ENCODE measurements at places on chromosomes 3 and 15.

DNA sequence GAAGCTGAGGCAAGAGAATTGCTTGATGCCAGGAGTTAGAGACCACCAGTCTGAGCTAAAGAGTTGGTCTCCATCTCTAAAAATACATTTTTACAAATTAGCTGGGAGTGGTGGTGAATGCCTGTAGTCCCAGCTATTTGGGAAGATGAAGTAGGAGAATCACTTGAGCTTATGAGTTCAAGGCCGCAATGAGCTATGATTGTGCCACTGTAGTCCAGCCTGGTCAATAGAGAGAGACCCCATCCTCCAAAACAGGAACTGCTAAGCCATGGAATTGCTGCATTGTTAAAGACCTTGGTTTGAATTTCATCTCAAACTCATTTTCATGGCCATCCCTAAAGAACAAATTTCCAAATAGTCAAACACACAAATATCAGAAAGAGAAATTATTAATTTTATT is 113.9 kb upstream of the AGTR1 start:
- DNase-seq, result no peak

DNA sequence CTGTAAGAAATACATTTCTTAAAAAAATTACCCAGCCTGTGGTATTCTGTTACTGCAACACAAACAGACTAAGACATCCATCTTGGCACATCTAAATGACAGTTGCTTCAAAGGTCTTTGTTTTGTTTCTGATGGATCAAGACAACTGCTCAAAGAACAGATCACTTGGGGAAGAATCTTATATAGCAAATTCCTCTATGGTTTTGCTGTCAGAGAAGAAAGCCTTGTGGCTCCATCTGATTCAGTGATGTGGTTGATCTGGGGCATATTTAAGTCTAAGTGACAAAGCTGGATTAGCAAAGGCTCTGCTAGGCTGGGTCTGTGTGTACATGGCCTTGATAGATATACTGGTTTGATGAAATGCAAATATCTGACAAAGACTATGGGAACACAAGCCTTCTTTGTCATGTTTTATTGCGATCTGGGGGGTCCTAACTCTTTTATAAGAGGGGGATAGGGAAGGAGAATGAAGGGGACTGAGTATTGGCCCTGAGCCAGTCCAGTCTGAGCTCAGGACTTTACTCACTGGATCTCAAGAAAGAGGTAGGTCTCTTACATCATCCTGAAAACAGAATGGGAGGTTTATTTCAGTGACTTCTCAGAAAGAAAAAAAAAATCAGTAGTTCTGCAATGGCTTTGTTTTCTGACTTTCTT is 14.3 kb upstream of the LIMD1 start:
- no peak for DNase-seq

- no peak for DNase-seq
These were observed 47.4 kb downstream of the GREM1 start for GRCh38 chr15:32765236-32765635.

- no peak for DNase-seq
These were observed 12.1 kb downstream of the FAM3D start for GRCh38 chr3:58654466-58654865.

GRCh38 chr3:106036696-106037095 is 167.9 kb upstream of the CBLB start:
- DNase-seq, result no peak
